H4 (cell line): ENCODE measurements at places on chromosomes 6 and 20. TPM values are rescaled to one million over a fixed set of nuclear protein-coding genes. Genes with fewer than 3 reads are reported as not detected.

The MTHFD1L gene
- total RNA-seq = 16.3 and 20.1 TPM in 2 replicates

The CRIP3 gene
- not detected in 2 replicates for total RNA-seq

The DBNDD2 gene
- 2.7 and 3.8 TPM in 2 replicates for total RNA-seq

The GSTA2 gene
- total RNA-seq = 0.37 TPM in 1 of 2 replicates, not detected in the other

The LYRM2 gene
- 8.4 and 15.8 TPM in 2 replicates for total RNA-seq

The TFAP2D gene
- 0.14 and 0.46 TPM in 2 replicates for total RNA-seq

The ABHD12 gene
- total RNA-seq = 22.5 and 24.7 TPM in 2 replicates

The CLVS2 gene
- 0.04 TPM in 1 of 2 replicates, not detected in the other for total RNA-seq

- no peak for DNase-seq
These were observed 176.8 kb upstream of the MARCKS start for GRCh38 chr6:113680301-113680700.

DNA sequence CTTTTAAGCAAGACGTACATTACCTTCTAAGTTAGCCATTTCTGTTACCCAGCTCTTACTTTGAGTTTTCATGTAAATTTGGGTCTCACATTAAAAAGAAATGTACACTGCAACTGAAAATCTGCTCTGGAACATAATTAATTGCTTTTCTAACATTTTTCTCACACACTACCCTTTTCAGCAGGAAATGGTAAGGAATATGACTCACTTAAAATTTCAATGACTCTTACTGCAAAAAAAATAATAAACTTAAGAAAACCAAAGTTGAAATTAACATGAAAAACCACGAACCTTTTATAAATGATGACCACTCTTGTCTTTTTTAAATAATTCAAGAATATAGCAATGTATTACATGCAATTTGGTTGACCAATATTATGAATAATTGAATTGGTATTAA is 1.3 kb downstream of the CGA start:
- no peak for DNase-seq

DNA sequence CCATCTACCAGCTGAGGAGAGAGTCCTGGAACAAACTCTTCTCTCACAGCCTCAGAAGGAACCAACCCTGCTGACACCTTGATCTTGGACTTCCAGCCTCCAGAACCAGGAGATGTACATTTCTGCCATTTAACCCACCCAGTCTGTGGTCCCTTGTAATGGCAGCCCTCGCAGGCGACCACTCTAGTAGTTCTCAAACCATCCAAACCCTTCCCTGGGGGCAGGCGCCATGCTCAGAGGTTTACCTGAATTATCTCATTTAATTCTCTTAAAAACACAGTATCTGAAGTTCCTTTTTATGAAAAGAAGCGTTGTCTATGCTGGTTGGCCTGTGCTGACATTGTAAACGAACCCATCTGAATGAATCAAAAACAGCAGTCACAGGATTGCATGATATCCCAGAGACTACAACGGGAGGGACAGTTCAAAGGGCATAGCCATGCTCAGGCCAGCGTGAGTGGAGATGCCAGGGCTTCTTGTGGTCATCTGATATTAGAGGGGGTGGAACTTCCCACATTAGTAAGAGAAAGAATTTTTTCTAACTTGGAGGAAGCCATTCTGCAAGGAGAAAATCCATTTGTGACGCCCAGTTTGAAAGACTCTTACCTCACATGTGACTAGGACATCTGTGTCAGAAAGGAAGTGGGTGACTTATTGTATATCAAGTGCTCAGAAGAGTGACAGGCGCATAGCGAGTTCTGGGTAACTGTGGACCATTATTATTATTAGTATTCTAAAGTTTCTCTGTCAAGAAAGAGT is 17.2 kb upstream of the TAGAP start:
- DNase-seq = no peak

GRCh38 chr6:112258642-112259336 is 4.4 kb upstream of the LAMA4 start:
- DNase-seq = no peak

DNA sequence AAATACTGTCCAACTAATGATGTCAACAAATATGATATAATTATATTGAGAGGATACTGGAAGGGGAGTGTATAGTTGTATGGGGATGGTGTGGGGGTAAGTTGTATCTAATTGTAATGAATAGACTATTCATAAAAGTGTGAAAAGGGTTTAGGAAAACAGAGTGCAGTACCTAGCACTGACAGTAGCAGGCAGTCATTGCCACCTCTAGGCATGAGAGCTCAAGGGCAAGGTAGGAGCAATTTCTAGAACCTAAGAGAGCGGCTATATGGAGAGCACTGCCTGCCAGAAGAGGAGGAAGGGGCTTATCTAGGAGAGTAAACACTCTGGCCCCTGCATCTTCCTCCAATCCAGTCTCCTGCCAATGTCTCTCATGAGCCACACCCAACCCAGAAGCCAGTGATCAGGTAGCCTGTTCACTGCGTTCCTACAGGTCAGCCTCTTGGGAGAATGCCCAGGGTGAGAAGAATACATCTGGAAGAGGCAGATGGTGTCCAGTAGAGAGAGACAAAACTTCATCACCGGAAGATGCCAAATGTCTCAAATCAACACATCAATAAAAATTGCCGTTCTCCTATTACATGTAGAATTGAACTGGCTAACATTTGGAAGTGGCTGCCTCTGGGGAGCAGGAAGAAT is 200.0 kb downstream of the LY86 start:
- no peak for DNase-seq

DNA sequence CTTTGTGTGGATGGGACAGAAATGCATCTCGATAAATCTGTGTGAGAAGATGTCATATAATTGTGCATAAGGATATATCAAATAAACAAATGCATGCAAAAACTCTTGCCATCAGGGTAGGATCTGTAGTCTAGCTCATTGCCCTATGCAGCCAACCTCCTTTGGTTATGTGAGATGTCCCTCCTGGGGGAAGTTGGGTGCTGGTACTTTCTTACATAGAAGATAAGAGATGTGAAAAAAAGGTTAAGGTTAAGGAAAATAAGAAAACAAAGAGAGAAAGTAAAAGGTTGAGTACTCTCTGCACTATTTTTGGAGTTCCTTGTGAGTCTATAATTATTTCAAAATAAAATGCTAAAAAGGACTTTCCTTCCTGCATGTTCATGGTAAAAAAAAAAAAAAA is 30.4 kb downstream of the ZDHHC14 start:
- DNase-seq = no peak

DNA sequence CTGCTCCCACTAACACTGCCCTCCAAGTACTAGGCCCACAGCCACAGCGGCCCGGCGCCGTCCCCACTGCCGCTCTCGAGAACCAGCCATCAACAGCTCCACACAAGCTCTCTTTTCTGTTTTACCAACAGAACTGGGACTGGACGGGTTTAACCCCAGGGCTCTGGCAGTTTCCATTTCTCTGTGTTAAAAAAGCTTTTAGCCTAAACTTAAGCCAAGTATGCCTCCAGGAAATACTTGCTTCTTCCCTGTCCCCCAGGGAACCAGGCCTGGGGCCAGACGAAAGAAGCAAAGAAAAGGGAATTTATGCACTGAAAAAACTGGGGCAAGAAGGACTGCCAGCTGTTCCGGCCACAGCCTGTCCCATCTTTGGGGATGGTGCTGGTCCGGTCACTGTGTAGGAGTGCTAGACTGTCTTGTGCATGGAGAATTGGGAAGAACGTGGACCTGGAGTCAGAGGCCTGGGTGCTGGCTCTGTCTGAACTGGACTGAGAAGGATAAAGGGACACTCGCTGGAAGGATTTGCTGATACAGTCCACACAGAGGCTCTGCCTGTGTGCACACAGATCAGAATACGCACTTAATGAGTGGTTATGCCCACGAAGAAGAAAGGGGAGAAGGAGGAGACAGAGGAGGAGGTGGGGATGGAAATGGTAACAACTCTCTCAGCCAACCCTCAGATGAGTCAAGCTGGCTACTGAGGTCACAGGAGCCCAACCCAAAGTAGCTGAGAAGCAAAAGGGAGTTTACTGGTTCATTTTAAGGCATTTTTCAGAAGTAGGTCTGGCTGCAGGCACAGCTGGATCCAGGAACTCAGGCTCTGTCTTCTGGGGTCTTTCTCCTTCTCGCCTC is 254.4 kb upstream of the PMEPA1 start:
- no peak for DNase-seq

GRCh38 chr6:90485635-90486277 is 101.1 kb downstream of the MAP3K7 start:
- no peak for DNase-seq

- DNase-seq = no peak
These were observed 23.0 kb upstream of the IYD start for GRCh38 chr6:150345781-150346180.

DNA sequence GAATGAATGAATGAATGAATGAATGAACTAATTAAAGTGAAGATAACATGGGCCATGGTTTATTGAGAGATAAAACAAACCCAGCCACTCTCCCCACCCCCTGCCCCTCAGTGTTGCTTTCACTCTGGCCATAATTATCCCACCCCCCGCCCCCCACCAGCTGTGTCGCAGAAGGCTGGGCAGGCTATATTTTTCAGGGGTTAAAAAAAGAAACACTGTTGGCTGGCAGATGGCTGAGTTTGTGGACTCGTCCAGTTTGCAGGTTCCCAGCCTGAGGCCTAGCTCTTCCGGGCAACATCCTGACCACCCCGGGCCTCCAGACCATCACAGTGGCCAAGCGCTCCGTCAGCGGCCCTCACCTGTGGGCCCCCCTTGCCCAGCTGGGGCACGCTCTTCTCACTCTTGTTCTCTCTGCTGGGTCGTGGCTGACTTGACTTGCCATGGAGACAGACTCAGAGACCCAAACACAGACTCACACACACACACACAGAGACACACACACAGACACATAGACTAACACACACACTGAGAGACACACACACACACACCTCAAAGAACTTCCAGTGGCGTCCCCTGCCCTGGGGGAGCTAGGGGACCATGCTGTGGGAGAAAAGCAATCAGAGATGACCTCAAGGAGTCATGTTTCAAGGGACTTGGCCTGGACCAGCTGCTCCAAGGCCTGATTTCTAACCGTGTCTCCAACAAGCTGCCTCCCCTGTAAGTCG is 2.2 kb upstream of the GRM4 start:
- DNase-seq = no peak
